ENCODE measurements at places on chromosomes 4 and X.

DNA sequence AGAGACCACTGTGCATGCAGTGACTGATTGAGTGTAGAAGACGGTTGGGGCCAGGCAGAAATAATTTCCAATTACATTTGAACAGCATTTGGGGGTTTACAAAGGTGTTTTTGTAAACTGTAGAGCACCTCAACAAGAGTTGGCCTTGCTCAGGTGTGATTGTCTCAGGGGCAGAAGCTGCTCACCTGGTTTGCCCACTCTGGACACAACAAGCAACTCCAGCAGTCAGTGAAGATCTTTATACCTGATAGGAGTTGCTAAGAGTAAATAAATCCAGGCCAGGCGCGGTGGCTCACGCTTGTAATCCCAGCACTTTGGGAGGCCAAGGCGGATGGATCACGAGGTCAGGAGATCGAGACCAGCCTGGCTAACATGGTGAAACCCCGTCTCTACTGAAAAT lies 221.3 kb downstream of the RAB28 start:
- DNase-seq, result no peak

GRCh38 chr4:26784207-26784865 lies 76.3 kb upstream of the STIM2 start:
- DNase-seq, result no peak

DNA sequence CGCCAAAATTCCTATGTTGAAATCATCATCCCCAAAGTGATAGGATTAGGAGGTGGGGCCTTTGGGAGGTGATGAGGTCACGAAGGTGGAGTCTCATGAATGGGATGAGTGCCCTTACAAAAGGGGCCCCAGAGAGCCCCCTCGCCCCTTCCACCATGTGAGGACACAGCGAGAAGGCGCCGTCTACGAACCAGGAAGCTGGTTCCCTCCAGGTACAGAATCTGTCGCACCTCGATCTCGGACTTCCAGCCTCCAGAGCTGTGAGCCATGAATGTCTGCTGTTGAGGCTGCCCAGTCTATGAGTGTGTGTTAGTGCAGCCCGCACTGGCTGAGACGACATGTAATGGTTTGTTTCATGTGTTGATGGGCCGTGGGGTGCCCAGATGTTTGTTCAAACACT lies 60.3 kb downstream of the PRKX start:
- DNase-seq, result no peak

- DNase-seq, result no peak
Observed at GRCh38 chr4:152954741-152955140, 18.6 kb downstream of the FHDC1 start.

- no peak for DNase-seq
Observed at GRCh38 chrX:41119803-41120202, 34.6 kb downstream of the USP9X start.

DNA sequence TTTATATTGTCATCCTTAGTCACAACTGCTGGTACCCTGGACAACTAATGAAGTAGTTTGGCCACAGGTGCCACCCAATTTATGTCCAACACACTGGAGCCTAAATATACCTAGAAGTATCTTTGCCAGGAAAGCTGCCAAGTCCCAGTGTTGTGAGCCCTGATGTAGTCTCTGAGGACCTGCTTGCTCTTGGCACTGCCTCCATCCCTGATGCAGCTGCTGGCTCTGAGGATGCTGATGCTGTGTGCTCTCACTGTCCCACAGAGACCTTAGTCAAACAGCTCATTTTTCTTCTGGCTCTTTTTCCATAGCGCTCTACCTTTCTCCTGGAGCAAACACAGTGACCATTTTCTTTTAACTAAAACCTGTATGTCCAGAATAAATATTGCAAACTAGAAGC lies 1535.4 kb upstream of the ADGRL3 start:
- DNase-seq, result no peak

- DNase-seq, result no peak
Observed at GRCh38 chr4:141119071-141119470, 14.2 kb downstream of the RNF150 start.

DNA sequence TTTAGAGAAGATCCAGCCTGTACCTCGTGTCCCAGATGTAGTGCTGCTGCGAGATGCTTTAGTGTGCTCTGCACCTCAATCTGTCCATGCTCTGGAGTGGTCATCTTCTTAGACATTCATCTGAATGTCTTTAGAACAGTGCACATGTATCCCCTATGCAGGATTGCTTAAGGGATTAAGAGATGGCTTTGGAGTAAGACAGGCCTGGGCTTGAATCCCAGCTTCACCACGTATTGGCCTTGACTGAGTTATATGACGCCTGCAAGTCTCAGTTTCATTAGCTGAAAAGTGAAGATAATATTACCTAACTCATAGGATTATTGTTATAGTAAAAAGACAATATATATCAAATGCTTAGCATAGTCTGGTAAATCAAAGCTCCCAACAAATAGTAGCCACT lies 98.3 kb downstream of the NFKB1 start:
- DNase-seq, result no peak

DNA sequence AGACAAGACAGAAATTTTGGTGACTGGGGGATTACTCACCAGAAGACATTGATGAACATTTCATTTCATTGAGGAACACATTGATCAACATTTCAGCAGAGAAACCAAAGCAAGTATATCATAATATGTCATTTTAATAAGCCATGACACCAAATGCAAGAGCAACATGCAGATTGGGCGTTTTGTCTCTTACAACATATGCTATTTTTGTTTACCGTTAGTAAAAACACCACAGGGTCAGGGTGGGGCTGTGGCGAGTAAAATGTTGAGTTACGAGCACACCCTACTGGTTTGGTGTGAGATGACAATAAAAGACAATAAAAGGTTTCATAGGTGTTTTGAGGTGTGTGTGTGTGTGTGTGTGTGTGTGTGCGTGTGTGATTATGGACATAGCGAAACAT lies 294.5 kb downstream of the PDGFC start:
- DNase-seq, result no peak

DNA sequence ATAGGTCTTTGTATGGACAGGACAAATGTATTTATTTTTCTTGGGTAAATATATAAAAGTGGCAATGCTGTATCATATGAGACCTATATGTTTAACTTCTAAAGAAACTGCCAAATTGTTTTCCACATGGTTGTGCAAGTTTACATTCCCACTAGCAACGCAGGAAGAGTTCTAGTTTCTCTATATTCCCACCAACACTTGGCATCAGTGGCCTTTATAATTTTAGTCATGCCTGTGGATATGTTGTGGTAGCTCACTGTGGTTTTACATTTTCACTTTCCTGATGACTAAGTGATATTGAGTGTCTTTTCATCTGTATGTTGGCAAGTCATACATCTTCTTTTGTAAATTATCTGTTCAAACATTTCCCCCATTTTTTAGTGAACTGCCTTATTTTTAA lies 126.0 kb downstream of the EMCN start:
- DNase-seq, result no peak

DNA sequence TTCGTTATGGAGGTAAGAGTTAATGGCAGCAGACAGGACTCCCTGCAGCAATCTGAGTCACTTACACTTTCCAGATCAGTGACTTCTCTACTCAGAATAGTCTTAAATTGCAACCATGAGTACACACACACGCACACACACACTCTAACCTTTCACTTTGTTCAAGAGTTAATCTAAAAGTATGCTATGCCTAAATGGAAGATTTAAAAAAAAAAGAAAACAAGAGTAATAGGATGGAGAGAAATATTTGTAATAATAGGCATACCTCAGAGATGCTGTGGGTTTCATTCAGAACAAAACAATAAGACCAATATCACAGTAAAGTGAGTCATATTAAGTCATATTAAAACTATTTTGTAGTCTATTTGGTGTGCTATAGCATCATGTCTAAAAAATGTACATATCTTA lies 969.1 kb upstream of the PCDH10 start:
- no peak for DNase-seq

GRCh38 chrX:4193500-4194155 lies 480.2 kb upstream of the PRKX start:
- no peak for DNase-seq

DNA sequence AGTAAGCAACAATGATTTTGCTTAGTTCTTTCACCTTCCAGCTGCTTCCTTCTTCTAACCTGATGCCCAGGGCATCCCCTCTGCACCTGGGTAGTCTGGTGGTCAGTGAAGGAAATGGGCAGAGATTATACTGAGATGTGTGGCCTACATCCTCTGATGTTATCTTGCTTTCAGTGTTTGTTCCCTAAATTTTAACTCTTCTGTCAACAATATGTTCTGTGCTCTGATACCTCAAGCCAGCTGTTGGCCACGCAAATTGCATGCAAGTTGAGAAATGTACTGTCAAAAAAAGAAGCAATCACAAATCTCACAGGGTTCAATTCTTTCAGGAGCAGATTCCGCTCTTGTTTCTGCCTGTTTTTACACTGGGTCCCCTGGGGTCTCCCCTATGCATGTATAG lies 73.8 kb downstream of the FBXW7 start:
- no peak for DNase-seq

- DNase-seq, result peak; percentile 71
Observed at GRCh38 chr4:152591396-152591795, 55.5 kb upstream of the FBXW7 start.

GRCh38 chrX:7841084-7841805 lies 1.7 kb upstream of the VCX start:
- no peak for DNase-seq

- DNase-seq, result no peak
Observed at GRCh38 chr4:5941601-5942000, 48.7 kb upstream of the CRMP1 start.

GRCh38 chrX:118345045-118345463 lies 852 bp upstream of the WDR44 start:
- DNase-seq, result no peak

- DNase-seq, result no peak
Observed at GRCh38 chr4:145260091-145260490, 79.7 kb upstream of the OTUD4 start.

DNA sequence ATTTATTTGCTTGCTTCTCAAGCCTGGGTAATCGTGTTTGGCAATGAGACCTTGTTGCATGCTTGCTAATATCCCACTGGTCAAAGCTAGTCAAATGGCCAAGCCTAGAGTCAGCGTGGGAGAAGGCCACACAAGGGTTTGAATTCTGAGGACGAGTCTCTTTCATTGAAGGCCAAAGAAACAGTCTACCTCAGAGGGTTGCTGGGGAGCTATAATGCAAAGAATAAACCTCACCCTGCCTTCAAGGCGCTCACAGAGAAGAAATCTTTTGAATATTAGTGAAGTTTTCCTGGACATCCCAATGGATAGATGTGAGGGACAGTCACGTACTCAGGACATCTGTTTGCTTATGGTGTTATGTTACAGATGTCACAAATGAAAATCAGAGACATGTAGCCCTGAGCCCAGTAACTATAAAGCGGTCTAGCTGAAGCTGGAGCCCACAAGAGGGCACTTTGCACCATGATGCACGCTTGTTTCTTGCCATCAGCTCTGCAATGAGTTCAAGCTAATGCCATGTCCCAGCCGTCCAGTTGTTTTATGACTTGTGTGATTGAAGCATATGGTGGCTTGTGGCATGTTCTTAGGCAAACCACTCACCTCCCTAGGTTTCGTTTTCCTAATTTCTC lies 1.1 kb upstream of the TLR3 start:
- DNase-seq, result peak; percentile 56

Data from ecto neural progenitor cell (in vitro differentiated cells).